ENCODE measurements at places on chromosomes 1 and 21. TPM values are rescaled to one million over a fixed set of nuclear protein-coding genes. Genes with fewer than 3 reads are reported as not detected.

Gene CRNN
- not detected for polyA plus RNA-seq

DNA sequence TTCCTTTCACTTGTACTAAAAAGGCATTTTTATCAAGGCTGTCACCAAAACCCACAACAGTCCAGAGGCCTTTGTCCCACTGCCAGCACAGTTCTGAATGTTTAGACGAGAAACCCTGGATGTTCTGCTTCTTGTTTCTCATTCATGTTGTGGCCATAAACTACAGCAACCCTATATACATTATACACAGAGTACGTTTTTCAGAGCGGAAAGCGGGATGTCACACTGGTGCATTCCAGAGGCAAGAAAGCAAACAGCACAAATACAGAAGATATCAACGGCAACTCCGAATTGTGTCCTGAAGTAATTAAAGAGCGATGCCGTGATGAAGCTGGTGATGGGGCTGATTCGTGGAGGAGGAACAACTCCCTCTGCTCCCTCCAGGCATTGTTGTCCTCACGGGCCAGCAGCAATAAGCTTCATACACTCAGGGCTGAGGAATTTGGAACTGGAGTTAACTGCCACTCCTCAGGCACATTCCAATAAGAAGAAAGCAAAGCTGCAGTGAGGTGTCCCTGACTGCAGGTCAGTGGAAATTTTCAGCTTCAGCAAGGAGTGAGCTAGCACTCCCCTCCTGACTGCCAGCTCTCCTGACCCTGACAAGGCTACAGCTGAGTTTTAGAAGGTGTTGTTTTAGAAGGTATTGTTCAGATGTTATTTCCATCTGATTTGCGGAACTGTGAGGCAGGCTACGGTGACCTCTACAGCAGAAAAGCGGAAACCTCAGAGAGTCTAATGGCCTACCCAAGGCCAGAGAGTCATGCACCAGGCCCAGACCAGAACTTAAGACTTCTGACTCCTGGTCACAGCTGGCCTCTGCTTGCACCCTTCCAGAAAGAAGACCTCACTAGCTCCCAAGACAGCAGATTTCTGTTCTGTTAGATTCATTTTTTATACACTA lies 149.0 kb downstream of the TGFBR3 start:
- DNase-seq, result no peak

Gene IRF6
- 9.3 TPM for polyA plus RNA-seq

DNA sequence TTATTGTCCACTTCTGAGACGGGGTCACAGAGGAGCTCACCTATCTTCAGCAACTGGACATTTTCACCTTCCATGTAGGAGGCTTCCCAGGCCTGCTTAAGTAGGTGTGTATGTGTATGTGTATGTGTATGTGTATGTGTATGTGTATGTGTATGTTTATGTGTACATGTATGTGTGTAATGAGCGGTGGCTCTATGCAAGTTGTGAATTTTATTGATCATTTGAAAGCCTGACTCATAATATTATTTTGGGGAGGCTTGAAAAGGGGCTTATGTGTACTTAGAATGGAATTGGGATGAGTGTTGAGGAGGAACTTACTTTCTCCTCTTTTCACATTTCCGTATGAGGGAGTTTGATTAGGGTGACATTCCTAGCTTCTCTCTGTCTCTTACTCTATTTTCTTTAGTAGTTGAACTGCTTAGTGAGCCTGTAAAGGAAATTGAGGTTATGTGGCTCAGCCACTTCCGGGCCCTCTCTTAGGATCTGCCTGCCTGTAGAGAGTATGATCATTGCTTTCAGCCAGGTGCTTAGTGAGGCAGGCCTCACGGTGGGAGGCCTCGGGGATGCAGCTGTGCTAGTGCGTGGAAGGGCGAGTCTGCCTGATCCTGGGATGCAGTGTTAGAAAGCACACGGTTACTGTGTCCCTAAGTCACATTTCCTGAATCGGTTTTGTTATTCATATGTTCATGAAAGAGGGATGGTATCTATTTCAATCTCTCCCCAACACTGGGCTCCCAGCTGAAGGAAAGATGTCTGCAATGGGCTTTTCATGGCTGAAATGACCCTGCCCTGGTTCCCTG lies 61.0 kb downstream of the IER5 start:
- no peak for DNase-seq

Gene REN
- polyA plus RNA-seq, result 0.41 TPM

Gene RNU1-4
- not detected for polyA plus RNA-seq

DNA sequence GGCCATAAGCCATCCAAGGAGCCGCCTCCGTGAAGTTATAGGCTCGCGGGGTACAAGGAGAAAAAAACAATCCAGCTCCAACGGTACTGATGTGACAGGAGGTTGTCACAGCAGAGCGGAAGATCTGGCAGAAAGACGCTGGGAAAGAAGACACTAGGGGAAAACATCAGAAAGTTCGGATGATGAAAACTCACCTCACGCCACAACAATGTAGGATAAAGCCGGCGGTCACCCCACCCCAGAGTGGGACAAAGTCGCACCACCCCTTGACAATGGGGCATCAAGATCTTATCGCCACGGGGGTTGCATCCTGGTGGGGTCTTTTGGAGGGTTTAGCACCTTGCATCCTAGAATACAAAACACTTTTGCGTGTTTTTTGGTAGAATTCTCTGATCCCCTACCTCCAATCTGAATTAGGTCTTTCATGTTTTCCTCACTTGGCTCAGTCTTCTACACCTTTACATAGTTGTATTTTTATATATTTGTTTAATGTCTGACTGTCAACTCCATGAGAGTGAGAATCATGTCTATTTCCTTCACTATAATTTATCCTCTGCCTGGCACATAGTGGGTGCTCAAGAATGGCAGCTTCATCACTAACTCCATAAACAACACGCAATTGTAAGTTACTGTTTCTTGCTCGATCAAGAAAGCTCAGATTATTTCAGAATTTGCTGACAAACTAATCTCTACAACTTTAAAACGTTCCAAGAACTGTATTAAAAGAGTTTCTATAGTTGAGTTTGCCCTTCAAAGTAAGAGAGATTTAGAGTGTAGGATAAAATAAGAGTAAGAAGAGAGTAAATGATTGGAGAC lies 611 bp upstream of the ZSWIM5 start:
- no peak for DNase-seq

Gene LCE2C
- polyA plus RNA-seq, result not detected

Gene FAM131C
- polyA plus RNA-seq, result 0.30 TPM

Gene GRHL3
- 7.6 TPM for polyA plus RNA-seq

DNA sequence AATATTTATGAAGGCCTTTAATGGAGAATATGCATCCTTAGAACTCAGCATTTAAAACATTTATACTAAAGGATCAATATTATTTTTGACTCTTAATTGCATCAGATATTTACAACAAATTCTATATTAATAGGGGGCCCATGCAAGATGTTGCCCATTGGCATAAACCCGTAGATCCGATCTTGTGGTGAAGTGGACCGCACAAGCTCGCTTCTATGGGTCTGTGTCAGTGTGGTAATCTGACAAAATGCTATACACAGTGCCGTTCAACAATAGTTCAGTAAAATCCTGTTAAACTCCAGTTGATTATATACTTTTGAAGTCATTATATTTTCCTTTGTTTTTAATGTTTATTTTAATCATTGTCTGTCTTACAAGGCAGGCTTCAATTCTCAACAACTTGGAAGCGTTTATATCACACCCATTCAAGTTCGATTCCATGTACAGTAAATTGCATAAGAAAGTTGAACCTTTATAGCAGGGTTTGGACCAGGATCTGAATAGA lies 809.2 kb downstream of the USP25 start:
- no peak for DNase-seq

- DNase-seq, result no peak
Measured at GRCh38 chr1:153277852-153278251, 18.4 kb downstream of the LORICRIN start.

Gene EFNA4
- 8.1 TPM for polyA plus RNA-seq

Gene MMEL1
- 4.2 TPM for polyA plus RNA-seq

- DNase-seq, result no peak
Measured at GRCh38 chr21:42781150-42781970, 98.0 kb downstream of the WDR4 start.

Gene CCDC190
- polyA plus RNA-seq, result 0.04 TPM

Gene RHD
- not detected for polyA plus RNA-seq

GRCh38 chr1:156098784-156099183 lies 15.7 kb upstream of the LMNA start:
- no peak for DNase-seq

Gene OPRD1
- polyA plus RNA-seq, result not detected

Gene PRELP
- 232 TPM for polyA plus RNA-seq
